HuH-7.5 (cell line): ENCODE measurements at places on chromosomes 6 and 20.

DNA sequence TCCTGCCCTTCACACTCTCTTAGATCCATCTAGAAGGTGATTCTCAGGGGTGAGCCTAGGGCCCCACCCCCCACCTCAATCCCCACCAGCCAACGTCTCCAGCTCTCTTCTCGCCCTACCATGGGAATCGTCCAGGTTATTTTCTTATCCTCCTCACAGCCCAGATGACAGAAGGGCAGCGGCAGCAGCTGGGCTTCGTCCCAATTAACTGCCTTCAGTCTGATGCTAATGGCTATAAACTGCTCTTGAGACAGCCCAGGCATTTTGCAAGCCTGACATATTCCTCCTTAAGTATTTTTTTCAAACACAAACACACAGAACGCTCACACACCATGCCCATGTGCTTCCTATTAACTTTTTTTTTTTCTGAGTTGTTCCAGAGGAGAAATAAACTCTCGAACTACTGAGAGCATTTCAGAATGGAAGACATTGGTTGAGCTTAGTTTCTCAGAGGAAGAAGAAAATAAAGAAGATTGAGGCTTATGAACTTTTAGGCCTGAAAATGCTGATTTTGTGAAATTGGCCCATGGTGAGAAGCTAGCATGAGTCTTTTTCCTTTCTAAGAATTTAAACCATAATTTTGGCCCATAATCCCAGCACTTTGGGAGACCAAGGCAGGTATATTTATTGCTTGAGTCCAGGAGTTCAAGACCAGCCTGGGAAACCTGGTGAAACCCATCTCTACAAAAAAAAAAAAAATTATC, 124.6 kb downstream of the EYA2 start:
- DNase-seq, result no peak

DNA sequence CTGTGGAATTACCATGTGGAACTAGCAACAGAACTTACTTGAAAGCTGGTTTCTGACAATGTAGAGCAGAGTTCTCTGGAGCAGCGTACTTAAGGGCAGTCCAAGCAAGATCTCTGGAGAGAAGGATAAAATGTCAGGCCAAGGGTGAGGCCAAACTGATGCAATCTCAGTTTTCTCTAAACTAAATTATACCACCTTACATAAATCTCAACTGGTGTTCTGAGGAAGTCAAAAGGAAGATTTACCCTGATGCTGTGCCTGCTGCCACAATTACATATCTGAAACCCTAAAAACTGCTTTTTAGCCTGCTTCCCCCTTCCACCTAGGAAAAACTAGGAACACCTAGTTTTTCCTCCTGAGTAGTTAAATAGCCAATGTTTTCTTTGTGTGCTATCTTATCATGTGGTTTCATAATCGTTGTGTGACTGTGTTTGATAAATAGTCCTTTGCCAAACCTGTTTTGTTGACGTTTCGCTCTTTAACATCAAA, 28.1 kb downstream of the NCOA7 start:
- DNase-seq, result peak; percentile 13

DNA sequence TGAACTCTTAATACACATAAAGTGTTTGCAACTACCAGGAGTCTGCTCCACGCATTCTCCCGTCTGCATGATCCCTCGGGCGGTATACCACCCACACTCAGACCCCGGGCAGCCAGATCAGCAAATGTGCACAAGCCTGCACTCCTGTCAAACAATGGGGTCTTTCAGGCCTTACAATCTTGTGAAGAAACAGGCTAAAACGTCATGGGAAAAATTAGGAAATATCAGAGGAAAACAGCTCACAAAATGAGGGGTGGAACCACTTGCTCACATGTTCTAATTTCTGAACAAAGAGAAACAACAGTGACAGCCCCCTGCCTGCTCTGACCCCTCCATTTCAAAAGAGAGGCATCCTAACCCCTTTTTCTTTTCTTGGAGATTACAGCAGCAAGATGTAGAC, 69.4 kb downstream of the BACH2 start:
- DNase-seq, result no peak

DNA sequence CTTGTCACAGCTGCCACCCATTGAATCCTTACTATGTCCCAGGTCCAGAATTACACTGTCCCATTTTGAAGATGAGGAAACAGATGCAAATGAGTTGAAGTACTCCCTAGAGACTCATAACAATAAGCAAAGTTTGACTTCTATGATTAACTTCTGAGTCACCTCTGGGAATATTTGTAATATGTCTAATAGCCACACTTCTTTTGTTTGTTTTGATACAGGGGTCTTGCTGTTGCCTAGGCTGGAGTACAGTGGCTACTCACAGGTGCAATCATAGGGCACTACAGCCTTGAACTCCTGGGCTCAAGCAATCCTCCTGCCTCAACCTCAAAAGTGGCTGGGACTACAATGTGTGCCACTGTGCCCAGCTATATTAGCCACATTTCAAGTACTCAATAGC, 11.4 kb upstream of the SOX12 start:
- no peak for DNase-seq

- no peak for DNase-seq
Observed at GRCh38 chr6:158164579-158165170, 3.4 kb downstream of the SERAC1 start.

DNA sequence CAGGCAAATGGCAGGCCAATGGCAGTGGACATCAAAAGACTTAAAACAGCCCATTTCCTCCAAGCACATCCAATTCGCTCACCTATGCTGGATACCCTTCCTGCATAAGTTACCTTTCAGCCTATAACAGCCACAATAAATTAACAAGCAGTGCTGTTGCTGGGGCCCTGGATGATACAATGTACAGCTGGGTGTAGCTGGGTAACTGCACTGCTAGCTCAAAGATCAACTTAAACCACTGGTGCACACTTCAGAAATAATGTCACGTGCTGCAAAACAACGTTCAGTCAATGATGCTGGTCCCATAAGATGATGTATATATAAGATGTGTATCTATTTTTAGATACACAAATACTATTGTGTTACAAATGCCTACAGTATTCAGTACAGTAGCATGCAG, 13.6 kb downstream of the IL20RA start:
- DNase-seq, result no peak

DNA sequence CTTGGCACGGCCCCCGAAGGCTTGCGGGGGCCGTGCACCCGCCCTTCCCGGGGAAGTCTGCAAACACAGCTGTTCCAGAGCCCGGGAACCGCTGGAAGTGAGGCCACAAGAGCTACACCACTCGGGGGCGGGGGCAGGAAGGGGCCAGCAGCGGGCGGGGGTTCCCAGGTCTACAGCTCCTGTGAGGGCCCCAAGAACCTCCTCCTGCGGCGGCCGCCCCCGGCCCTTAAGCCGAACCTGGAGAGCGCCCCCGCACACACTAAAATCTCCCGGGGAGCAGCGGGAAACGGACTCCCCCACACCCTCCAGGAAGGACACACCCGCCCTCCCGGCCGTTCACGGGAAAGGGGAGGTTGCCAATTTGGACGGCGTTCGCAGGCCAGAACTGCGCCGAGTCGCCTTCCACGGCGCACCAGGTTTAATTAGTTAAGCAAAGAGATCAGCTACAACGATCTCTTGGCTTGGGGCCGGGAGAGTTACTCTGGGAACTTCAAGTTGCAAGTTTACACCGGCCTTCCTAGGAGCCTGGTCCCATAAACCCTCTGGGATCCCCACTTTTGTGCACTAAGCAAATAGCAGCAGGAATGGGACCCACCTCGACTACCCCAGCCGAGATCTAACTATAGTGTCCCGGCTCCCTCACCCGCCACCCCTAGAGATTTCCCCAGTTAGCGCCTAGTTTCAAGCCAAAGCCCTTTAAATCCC, 1.7 kb downstream of the JAG1 start:
- DNase-seq, result peak; percentile 61

GRCh38 chr6:10613723-10614122, 80.7 kb downstream of the C6orf52 start:
- DNase-seq, result no peak

- DNase-seq, result no peak
Observed at GRCh38 chr20:59471653-59472421, 132.5 kb upstream of the PHACTR3 start.

- DNase-seq, result no peak
Observed at GRCh38 chr6:6635869-6636268, 47.3 kb downstream of the LY86 start.

DNA sequence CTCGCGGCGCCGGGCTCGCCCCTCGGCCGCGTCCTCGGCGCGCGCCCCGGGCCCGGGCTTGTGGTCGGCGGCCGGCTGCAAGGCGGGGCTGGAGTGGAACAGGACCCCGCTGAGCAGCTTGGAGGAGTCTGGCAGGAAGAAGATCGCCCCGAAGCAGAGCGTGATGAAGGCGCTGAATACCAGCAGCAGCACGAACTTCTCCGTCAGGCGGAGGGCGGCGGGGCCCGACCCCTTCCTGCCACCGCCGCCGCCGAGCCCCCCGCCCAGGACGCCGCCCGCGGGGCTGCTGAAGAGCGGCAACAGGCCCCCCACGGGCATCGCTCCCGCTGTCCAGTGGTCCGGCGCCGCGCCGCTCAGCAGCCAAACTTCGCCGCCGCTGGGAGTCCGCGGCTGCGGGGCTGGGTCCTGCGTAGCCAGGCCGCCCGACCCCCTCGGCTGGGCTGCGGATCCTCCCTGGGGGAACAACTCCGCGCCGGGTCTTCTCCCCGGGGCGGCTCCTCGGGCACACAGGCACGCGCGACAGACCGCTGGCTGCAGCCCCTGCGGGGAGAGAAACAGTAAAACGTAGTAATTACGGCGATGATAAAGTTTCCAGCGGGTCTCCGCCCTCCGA, 707 bp downstream of the MAN1A1 start:
- DNase-seq, result peak; percentile 20

DNA sequence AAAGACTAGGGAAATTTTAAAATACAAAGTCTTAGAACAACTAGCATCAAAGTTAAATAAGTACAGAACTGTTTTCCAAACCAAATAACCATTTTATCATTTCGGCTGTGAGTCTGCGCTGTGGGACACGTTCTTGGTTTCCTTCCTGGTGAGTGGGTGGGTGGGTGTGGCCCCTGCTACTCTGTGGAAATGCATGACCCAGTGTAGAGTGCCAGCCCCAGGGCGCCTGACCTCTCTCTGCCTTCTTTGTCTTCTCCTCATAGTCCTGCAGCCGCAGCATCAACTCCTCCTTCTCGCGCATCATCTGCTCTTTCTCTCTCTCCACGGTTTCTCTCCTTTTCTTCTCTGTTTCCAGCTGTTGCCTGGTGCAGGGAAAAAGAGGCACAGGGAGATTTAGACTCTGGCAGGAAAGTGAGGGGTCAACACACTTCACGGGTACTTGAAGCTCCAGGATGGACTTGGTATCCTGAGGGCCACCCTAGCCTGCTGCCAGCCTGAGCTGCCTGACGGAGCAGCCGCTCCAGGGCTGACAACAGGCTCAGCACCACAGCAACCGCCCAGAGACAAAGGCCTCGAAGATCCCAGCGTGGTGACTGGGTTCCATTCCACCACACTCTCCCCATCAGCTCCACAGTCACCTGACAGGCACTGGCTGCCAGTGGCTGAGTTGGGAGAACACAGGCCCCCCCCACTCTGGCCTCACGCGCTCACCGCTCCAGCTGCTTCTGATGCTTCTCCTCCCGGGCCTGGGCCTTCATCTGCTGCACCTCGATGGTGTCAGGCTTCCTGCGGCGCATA, 48.4 kb downstream of the EZR start:
- DNase-seq, result no peak

DNA sequence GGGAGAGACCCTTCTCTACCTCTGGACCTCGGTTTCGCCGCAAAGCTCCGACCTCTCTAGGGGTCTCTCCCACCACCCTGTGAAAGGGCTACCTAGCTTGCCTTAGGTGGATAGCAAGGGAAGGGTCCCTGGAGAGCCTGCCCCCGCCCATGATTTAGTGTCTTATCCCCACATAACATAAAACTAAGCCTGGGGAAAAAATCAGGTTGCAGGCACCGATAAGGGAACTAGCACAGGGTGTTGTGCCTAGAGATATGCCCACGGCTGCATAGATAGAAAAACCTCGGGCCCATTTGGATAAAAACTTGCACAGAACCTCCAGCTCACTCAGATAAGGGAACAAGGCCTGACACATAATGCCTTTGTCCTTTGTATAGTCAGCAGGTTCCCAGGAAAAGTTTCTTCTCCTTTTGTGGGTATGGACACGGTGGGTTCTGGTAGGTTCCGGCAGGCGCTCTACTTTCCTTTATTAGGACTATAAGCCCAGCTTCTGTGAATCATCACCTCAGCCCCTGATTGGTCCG, 846 bp downstream of the ZSCAN31 start:
- no peak for DNase-seq

DNA sequence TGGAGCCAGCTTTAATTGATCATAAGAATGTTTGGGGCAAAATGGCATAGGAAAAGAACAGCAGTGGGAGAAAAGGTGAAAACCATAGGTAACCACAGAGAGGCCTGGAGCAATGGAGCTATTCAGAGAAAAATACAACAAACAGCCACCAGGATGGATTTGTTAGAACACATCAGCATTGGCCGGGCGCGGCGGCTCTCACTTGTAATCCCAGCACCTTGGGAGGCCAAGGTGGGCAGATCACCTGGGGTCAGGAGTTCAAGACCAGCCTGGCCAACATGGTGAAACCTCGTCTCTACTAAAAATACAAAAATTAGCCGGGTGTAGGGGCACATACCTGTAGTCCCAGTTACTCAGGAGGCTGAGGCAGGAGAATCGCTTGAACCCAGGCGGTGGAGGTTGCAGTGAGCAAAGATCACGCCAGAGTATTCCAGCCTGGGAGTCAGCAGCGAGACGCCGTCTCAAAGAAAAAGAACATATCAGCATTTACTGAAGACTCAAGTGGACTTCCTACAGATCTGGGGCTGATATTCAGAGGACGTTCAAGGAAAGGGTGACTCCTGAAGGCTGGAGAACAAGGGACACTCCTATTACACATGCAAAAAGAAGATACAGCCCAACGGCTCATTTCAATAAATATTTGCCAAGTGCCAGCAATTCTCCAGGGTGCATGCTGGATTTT, 20.2 kb downstream of the SNHG17 start:
- DNase-seq, result no peak

DNA sequence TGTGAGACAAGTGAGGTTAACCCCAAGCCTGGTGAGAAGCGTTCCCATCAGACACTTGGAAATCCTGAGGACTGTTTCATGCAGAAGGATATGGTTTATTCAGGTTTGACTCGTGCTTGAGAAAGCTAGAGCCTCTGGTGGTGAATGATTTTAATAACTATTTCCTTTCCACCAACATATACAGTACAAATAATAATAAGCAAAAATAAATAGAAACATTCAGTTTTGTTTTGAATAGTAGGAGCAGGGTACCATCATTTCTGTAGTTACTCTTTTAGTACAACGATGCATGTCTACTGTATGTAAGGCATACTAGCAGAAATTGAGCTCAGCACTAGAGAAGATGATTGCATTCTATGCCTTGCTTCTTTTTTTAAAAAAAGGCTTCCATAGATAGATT, 33.5 kb downstream of the PLG start:
- DNase-seq, result no peak

DNA sequence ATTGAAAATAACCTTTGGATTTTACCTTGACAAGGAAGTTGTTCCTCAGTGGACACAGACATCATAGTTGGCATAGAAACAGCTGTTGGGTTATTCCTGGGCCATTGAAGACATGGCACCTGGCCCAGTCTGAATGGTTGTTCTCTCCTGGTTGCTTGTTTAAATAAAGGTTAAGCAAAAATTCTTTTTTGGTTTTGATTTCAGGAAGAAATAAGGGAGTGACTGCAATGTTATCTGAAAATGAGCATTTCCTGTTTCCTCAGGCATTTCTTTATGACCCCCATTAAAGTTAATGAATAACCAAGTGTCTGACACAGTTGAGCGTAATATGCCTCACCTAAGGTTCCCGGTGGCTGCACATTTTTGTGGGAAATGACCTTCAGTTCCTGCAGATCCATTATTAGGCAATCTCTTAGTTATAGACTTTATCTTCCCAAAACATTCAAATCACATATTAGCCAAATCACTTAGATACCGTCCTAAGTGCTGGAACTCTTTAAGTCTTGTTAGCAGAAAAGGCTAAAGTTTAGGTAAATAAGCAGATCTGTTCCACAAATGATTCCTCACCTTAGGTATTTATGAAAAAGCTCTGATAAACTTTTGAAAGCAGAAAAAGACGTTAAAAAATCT, 648.7 kb upstream of the FLRT3 start:
- DNase-seq, result peak; percentile 66
